ENCODE measurements at places on chromosomes 11 and 22. TPM values are rescaled to one million over a fixed set of nuclear protein-coding genes. Genes with fewer than 3 reads are reported as not detected.

Gene KCTD14
- total RNA-seq, result 0.50 TPM

DNA sequence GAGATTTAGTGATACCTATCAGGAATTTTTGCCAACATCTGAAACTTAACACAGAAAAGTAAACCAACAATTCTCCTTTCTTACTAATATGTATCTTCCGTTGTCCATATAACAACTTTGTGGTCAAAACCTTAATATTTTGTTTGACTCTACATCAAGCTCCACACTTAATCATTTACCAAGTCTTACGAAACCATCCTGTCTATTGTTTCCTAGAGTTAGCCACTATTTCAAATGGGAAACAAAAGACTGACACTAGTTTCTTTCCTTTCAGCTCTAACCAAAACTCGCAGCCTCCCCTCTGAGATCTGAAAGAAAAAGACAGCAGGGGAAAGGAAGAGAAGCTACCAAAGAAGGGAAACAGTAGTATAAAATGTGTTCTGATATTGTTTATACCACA, 26.5 kb upstream of the PRDM10 start:
- H3K27ac ChIP-seq, result no peak overlapping the region
- no peaks in the 10 kb centered on the region for H3K36me3 ChIP-seq
- H3K27me3 ChIP-seq, result peaks cover 3% of the 10 kb centered on the region

Gene BIRC2
- 29.6 TPM for total RNA-seq

- H3K36me3 ChIP-seq, result no peaks in the 10 kb centered on the region
- no peak overlapping the region for H3K27ac ChIP-seq
- no peak overlapping the region for H3K4me3 ChIP-seq
- H3K27me3 ChIP-seq, result peaks cover 8% of the 10 kb centered on the region
These were observed 13.0 kb upstream of the TP53AIP1 start for GRCh38 chr11:128955636-128956035.

GRCh38 chr11:19379465-19379864, 138.7 kb upstream of the E2F8 start:
- DNase-seq, result no peak
- no peak overlapping the region for H3K27ac ChIP-seq
- H3K36me3 ChIP-seq, result no peaks in the 10 kb centered on the region
- no peaks in the 10 kb centered on the region for H3K4me1 ChIP-seq

Gene KCNE3
- total RNA-seq, result not detected

Gene KRTAP5-11
- not detected for total RNA-seq

Gene SLC35E4
- 3.2 TPM for total RNA-seq

DNA sequence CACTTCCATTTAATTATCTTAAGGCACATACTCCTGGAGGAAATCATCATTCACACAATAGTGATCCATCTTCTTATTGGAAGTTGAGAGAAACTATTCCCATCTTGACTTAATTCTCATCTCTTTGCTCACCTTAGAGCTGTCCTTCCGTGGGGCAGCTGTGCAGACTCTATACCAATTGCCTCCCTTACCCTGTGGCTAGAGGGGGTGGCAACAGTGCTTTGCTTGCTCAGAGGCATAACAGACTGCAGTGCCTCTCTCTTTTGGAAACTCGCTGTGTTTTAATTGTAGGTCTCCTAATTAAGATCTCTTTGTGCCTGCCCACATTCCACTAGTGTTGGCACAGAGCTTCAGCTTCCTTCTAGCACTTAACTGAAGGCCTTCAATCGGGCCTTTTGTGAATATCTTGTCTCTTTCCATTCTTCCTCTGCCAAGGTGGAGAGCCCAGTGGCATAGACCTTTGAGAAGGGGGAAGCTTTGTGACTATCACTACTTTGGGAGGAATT, 5.5 kb downstream of the KMT2A start:
- no peaks in the 10 kb centered on the region for H3K27me3 ChIP-seq
- peak overlapping the region; percentile 4 for H3K27ac ChIP-seq
- no peak for DNase-seq
- H3K4me3 ChIP-seq, result peak overlapping the region; percentile 0

Gene HPX
- not detected for total RNA-seq

Gene AQP11
- 0.14 TPM for total RNA-seq

Gene SEPTIN3
- 0.27 TPM for total RNA-seq

Gene APLNR
- not detected for total RNA-seq

Gene INS
- total RNA-seq, result not detected

DNA sequence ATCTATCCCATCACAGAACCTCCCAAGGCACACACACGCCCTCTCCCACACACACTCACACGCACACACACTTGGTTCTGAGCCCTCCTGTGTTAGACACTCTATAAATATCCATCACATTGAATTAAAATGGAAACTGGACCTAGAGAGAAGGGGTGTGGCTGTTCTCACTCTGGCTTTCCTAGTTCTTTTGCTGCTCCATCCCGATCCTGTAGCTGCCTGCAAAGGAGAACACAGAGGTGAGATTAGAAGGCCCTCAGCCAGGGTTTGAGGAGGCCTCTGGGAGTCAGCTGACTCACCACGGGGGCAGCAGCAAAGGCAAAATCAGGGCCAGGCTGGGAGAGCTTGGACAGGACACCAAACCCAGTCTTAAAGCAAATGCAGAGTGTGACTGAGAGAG, 192.3 kb upstream of the CADM1 start:
- no peak overlapping the region for H3K27ac ChIP-seq
- H3K4me3 ChIP-seq, result no peak overlapping the region
- no peaks in the 10 kb centered on the region for H3K4me1 ChIP-seq
- H3K36me3 ChIP-seq, result no peaks in the 10 kb centered on the region
- H3K27me3 ChIP-seq, result peaks cover 8% of the 10 kb centered on the region
- no peak for DNase-seq

DNA sequence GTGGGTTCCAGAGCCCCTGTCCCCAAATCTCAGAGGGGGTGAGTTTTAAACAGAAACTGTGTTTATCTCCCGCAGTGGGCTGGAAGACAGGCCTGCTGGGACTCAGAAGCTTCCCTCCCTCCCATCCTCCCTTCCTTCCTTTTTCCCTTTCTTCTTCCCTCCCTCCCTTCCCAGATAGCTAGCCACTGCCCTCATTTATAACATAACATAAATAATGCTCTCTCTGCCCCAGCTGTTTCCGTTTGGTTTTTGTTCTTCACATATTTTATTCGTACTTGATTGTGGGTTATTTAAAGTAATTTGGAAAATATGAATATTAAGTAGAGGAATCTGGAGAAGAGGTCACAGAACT, 140.9 kb downstream of the TEAD1 start:
- no peak for DNase-seq
- no peaks in the 10 kb centered on the region for H3K4me1 ChIP-seq
- no peaks in the 10 kb centered on the region for H3K36me3 ChIP-seq
- no peak overlapping the region for H3K4me3 ChIP-seq
- no peak overlapping the region for H3K27ac ChIP-seq

DNA sequence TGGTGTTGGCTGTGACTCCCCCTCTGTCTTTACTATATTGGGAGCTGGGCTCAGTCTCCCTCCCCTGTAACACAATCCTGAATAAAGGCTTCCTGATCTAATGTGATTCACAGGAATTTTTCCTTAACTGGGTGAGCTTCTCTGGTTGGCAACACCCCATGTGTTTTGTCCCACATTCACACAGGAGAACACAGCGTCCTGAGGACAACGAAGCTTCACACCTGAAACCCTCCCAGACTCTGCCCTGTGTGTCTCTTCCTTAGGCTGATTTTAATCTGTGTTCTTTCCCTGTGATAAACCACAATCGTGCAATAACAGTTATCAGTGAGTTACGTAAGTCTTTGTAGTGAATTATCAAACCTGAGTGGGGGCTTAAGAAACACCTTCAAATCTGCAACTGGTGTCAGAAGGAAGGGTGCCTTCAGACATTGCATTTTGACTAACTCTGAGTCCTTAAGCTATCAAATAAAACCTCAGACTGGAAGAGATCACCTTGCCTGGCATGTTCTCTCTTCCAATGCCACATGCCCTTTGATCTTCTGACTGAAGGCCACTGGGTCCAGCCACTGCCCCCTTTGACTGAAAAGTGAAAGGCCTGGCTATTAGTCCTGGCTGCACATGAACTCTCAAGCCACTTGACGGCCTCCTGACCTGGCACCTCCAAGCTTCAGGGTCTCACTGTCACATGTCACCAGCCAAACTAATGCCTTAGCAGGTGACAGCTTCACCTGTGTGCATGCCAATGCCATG, 17.3 kb downstream of the APOL3 start:
- H3K36me3 ChIP-seq, result peaks cover 25% of the 10 kb centered on the region
- no peak overlapping the region for H3K4me3 ChIP-seq

Gene SSH3
- total RNA-seq, result 4.6 TPM

GRCh38 chr11:118485273-118485672, 42.0 kb upstream of the TTC36 start:
- H3K4me3 ChIP-seq, result no peak overlapping the region
- no peaks in the 10 kb centered on the region for H3K4me1 ChIP-seq
- peaks cover 16% of the 10 kb centered on the region for H3K36me3 ChIP-seq
- no peaks in the 10 kb centered on the region for H3K27me3 ChIP-seq
- no peak for DNase-seq

DNA sequence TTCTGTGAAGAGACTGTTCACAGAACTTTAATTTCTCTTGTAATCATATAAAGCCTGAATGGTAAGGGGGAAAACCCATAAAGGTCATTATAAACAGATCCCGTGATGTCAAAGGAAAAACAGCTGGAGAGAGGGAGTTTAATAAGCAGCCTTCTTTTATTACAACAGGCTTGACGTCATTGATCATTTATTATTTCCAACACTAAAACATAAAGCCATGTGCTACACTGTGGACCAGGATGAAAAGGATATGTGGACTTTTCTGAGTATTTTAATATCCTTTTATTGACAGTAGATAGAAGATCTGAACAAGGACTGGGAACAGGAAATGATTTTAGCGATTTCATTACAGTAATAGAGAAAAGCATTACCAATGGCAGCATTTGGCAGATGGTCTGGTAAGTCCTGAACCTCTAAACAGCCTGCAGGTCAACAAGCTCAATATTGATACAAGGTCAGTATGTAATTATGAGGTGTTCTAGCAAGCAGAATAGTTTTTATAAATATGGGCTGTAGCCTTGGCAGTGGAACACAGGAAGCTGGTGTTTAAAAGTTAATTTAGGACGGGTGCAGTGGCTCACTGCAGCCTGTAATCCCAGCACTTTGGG, 25.1 kb upstream of the TPH1 start:
- DNase-seq, result no peak
- H3K4me1 ChIP-seq, result peaks cover 2% of the 10 kb centered on the region
- H3K27ac ChIP-seq, result no peak overlapping the region
- H3K27me3 ChIP-seq, result no peaks in the 10 kb centered on the region
- H3K4me3 ChIP-seq, result no peak overlapping the region

DNA sequence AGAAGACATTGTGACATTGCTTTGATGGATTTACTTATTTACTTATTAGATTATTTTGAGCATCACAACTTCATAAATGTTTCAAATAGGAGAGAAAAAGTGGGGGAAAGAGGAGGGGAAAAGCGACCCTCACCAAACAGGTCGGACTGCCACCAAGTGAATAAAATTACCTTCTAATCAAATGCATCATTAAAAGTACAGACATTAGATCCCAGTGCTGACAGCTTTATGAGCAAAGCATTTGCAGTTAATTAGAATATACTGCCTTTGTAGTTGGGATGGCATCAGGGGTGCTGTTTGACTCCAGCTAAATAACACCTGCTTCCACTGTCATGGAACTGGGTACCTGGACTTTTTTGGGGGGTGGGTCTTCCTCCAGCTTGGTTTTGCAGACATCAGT, 299.6 kb downstream of the OPCML start:
- H3K36me3 ChIP-seq, result no peaks in the 10 kb centered on the region
- no peak overlapping the region for H3K4me3 ChIP-seq
- no peak for DNase-seq
- peaks cover 17% of the 10 kb centered on the region for H3K27me3 ChIP-seq
- no peaks in the 10 kb centered on the region for H3K4me1 ChIP-seq
- no peak overlapping the region for H3K27ac ChIP-seq

GRCh38 chr11:116413301-116414242, 359.2 kb downstream of the BUD13 start:
- no peaks in the 10 kb centered on the region for H3K27me3 ChIP-seq
- H3K36me3 ChIP-seq, result no peaks in the 10 kb centered on the region
- DNase-seq, result no peak
- H3K27ac ChIP-seq, result no peak overlapping the region
- H3K4me3 ChIP-seq, result no peak overlapping the region

Gene ZNF74
- total RNA-seq, result 11.5 TPM

Gene CD3E
- 364 TPM for total RNA-seq

- no peak overlapping the region for H3K27ac ChIP-seq
- H3K27me3 ChIP-seq, result peaks cover 42% of the 10 kb centered on the region
- no peaks in the 10 kb centered on the region for H3K4me1 ChIP-seq
- no peaks in the 10 kb centered on the region for H3K36me3 ChIP-seq
- no peak for DNase-seq
These were observed 4.0 kb upstream of the SCUBE2 start for GRCh38 chr11:9095421-9095820.

Data from activated naive CD8-positive, alpha-beta T cell treated with anti-CD3 and anti-CD28 coated beads for 36 hours (primary cell).